Activated CD8-positive, alpha-beta memory T cell treated with anti-CD3 and anti-CD28 coated beads for 4 hours (primary cell): ENCODE measurements at places on chromosomes 13 and 19.

DNA sequence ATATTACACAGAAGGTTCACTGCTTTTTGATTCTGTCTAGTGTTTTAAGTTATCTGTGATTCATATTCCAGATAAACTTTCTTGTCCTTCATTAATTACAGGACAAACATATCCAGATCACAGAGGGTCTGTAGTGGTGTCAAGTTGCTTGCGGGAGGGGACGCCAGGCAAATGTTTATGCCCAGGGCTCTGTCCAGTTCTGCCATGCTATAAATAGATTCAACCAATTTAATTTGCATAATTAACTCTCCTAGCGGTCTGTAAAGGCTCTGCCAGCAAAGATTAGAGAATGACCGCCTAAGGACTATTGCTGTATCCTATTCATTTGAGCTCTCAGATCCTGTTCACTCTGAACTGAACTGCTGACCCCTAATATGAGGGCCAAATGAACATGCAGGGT, 59.7 kb upstream of the TRPC4 start:
- no peak for DNase-seq

DNA sequence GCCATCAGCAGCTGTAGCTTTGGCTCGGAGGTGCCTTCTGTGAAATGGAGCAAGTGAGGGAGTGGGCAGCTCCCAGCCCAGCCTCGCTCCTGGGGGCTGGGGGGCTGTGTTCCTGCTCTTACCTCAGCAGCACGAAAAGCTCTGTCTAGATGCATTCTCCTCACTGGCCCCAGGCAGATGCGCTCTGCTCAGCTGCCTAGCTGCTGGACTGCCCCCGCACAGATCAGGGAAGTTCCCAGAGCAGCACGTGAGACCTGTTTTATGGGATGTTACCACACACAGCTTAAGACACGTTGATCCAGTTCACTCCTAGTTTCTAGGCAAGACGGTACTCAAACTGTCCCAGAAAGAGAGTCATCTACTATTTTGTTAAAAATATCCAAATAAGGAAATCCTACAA, 13.6 kb downstream of the LCP1 start:
- DNase-seq = no peak

- no peak for DNase-seq
These were observed 402 bp upstream of the DYRK1B start for GRCh38 chr19:39834287-39834841.

DNA sequence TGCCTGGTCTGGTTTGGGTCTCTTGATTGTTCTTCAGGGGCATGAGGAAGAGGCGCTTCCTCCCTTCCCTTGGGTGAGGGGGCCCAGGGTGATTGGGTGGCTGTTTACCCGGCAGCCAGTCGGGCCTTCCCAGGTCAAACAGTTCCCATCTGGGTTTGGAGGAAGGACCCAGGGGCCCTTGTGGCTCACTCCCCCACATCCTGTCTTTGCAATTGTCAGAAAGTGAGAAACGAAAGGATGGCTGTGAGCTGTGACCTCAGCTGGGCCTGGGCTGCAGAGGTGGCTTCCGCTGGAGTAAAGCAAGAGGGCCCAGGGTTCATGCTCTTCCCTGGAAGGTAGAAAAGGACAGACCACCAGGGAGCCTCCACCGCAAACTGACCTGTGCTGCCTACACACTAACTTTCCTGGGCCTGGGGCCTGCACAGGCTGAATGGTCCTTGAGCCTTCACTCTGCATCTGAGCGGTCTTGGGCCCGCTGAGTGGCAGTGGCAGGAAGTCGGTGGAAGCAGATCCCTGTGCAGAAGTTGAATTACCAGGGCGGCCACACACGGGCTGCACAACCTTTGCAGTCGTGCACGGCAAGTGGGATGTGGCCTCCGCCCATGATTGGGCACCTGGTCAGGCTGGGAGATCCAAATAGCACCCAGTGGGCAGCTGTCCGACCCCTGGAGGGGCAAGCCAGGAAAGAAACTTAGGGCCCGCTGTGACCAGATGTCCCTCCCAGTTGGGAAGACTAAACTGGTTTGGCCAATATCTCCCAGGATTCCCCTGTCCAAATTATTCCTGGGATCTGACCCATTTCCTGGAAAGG, 5.3 kb upstream of the CD79A start:
- no peak for DNase-seq

- DNase-seq = no peak
These were observed 10.4 kb upstream of the F2RL3 start for GRCh38 chr19:16878181-16878965.

DNA sequence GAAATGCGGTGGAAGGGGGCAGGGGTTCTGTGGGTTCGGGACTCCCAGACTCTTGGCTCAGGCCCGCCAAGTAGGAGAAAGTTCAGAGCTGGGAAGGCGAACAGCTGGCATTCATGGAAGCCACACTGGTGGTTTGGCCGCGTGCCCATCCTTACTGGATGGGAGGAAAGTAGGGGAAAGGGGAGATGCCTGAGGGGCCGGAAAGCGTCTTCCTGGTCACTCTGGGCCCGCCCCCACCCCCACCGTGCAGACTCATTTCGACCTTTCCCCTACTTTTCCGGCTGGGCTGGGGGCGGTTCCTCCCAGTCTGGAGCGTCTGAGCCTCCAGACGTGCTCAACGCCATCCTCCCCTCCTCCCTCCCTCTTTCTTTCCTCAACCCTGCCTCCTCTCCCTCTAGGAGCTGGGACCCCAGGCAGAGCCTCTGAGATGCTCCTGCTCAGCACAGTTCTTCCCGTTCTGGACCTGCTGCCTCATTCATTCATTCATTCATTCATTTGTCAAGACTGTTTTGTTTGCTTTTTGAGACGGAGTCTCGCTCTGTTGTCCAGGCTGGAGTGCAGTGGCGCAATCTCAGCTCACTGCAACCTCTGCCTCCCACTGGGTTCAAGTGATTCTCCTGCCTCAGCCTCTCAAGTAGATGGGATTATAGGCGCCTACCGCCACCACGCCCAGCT, 3.5 kb downstream of the ANGPTL4 start:
- DNase-seq = no peak

DNA sequence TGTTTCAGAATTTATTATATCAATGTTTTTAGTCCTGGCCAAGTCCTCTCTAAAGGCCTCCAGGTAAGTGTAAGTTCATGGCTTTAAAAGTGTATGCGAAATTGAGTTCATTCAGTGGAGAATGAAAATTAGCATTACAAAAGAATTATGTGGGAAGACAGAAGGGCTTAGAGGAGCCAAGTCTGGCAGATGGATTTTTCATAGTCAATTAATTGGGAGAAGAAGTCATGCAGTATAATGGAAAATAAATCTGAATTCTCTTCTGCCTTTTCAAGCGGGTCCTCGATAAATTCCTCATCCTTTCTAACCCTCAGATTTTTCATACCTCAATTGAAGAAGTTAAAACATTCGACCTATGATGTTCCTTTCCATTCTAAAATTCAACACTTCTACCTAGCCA, 394.2 kb downstream of the ITGBL1 start:
- no peak for DNase-seq

GRCh38 chr13:23850134-23850533, 39.1 kb downstream of the MIPEP start:
- DNase-seq = no peak

DNA sequence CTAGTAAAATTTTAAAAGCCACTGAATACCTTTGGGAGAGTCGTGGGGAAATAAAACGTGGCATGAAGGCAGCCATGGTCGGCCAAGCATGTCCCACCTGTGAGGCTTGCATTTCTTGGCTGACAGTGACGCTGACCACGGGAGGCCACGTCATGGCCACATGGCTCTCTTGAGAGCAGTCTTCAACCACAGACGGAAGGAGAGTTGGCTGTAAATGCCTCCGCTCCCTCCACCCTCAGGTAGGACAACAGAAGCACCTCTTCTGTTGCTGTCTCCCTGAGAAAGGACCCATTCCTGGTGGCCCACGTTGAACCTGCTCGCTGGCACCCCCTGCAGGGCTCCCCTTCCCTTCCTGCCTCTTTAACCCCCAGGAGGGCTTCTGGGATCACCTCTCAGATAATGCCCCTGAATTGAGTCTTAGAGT, 10.6 kb upstream of the LRRC25 start:
- DNase-seq = no peak

- DNase-seq = no peak
These were observed 69.9 kb upstream of the KCTD15 start for GRCh38 chr19:33726756-33727155.

- no peak for DNase-seq
These were observed 59.3 kb upstream of the URI1 start for GRCh38 chr19:29882719-29883105.

DNA sequence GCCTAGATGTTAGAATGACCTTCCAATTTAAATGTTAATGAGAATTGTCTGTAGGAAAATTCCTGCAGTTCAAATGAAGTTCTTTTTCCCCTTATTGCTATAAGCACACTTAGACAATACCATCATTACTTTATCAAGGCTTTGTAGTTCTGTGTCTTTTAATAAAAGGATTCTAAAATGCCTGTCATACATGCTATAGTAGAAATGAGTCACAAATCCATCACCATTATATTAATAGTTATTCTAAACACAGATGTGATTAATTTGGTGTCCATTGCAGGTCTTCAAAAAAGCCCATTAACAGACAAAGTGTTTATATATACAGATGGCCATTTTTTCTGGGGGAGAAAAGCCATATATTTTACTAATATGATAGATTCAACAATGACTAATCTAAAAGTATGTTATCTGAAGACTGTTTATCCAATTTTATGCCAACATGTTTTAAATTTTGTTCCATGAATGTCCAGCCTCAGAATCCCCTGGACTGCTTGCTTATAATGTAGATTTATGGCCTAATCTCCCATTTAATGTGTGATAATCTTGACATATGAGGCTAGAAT, 1678.3 kb upstream of the PCDH20 start:
- DNase-seq = no peak

DNA sequence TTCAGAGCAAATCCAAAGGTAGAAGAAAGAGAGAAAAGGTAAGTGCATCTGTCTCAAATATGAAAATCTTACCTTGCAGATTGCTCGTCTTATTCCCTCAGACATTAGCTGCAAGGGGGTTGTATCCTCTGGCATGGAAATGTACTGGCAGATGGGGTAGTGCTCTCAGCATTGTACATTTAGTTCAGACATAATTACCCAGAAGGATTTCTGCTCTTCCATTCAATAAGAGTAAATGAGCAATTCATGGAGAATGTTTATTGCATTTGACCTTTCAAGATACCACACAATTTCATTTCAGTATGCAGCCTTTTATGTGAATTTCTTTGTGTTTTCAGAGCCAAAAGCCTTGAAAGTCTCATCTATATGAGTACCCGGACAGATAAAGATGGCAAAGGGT, 63.8 kb downstream of the SCEL start:
- no peak for DNase-seq

GRCh38 chr19:23993440-23993839, 78.8 kb downstream of the ZNF726 start:
- no peak for DNase-seq

DNA sequence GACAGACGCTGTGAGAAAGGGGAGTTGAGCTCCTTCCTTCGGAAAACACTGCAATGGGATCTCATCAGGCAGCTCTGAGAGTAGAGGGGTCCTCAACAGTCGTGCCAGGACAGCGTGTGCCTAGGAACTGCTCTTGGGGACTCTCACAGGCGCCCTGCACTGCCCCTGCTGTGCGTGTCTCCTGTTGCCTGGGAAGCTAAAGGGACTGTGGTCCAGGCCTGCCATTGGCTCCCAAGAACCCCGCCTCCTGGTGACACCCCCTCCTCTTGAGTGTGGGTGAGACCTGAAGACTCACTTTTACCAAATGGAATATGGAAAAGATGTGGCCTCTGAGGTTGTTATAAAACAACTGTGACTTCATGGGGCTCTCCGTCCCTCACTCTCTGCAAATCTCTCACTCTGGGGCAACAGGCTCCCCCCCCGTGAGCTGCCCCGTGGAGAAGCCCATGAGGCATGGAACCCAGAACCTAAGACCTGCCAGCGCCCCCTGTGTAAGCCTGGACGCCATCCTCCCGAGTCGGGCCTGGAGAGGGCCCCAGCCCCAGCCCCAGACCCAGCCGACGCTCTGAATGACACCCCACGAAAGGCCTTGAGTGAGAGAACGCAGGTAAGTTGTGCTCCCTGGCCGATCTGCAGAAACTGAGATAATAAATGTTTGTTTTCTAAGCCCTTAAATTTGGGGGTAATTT, 302.7 kb downstream of the FGF9 start:
- no peak for DNase-seq

DNA sequence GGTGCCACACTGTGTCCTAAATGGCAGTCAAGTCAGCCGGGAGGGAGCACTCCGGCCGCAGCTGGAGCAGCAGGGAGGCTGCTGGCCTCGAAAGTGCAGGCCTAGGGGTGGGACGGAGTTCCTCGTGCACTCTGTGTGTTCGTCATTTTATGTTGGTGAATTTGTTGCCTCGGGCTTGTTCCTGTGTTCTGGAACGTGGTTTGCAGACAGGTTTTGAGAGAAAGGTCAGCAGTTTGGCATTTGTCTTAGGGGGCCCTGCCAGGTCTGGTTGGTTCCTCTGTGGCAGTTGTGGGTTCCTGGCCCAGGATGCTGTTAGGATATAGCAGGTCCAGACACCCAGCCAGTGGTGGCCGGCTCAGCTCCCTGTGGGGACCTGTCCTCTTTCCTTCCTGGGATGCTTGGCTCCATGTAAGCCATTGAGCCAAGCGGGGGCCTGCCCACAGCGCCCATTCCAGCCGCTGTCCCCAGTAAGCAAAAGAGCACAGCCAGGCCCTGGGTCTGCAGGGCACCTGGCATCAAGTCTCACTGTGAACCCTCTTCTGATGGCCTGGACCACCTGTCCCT, 30.0 kb downstream of the MPHOSPH8 start:
- DNase-seq = no peak

- DNase-seq = no peak
These were observed 233.8 kb upstream of the EDNRB start for GRCh38 chr13:78152415-78152814.

GRCh38 chr19:28556371-28556770, 656.6 kb downstream of the UQCRFS1 start:
- no peak for DNase-seq

GRCh38 chr13:102935896-102936321, 90.1 kb downstream of the ERCC5 start:
- DNase-seq = no peak

GRCh38 chr19:36773223-36773579, 594 bp upstream of the ZNF850 start:
- DNase-seq = no peak

DNA sequence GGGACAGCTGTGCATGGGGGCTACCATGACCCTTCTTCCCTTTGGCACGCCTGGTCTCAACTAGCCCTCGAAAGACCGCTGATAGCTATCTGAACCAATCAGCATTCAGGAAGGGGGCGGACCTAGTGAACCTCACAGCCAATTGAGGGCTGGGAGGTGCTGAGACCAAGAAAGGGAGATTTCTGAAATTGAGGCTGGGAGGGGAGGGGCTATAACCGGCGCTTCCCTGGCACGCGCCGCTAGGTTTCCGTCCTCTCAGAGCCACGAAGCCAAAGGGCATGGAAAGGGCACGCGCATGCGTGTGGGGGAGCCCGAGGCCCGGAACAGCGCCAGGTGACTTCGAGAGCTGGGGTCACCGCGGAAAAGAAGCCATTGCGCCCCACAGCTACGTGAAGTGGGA, 4.2 kb upstream of the PAFAH1B3 start:
- DNase-seq = no peak

- DNase-seq = no peak
These were observed 149.1 kb upstream of the SPACA7 start for GRCh38 chr13:112227031-112227430.

- no peak for DNase-seq
These were observed 81.5 kb downstream of the ATP11A start for GRCh38 chr13:112771139-112771876.

- no peak for DNase-seq
These were observed 13.3 kb downstream of the EXOC3L2 start for GRCh38 chr19:45231891-45232290.

GRCh38 chr13:113548778-113549621, 35.6 kb upstream of the TFDP1 start:
- DNase-seq = no peak
